ENCODE measurements at places on chromosomes 3 and 15. TPM values are rescaled to one million over a fixed set of nuclear protein-coding genes. Genes with fewer than 3 reads are reported as not detected.

DNA sequence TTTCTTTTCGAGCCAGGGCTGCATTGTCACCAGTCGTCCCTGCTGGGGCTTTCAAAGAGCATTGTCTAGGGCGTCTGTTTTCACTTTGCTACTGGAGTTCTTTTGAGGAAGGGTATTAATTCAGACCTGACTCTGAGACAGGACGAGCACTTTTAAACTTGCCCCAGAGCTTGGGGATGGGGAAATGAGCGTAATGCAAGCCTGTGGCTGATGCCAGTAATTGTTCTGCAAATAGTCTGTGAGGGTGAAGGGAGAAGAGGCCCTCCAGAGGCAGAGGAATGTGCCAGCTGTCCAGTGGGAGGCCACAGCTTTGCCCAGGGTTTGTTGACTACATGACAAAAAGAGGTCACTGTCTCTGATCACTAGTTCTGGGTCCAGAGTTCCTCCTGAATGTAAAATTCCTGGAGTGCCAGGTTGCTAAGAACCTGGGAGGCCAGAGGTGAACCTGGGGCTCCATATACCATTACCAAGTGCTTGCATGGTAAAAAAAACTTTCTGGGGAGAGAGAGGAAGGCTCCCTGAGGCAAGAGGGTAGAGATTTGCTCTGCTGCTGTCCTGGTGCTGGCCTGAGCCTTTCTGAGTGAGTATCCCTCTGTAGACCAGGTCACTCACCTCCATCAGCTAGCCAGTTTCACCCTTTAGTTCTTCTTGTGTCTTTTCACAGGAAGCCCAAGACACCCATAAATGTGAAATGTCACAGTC, 14.8 kb downstream of the EEFSEC start:
- DNase-seq: no peak
- no peaks in the 10 kb centered on the region for H3K27me3 ChIP-seq
- H3K27ac ChIP-seq: peak overlapping the region; percentile 80
- no peak overlapping the region for H3K4me3 ChIP-seq

DNA sequence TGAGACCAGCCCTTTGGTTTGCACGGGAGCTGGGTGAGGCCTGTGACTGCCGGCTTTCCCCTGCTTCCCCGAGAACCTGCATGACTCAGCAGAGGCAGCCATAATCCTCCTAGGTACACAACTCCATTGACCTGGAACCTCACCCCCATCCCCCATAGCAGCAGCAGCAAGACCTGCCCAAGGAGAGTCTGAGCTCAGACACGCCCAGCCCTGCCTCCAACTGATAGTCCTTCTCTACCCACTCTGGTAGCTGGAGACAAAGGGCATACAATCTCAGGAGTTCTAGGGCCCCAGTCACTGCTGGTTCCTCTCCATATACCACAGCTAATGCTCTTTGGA, 141.0 kb upstream of the ARHGEF26 start:
- peaks cover 3% of the 10 kb centered on the region for H3K36me3 ChIP-seq
- DNase-seq: no peak
- no peak overlapping the region for H3K4me3 ChIP-seq
- no peaks in the 10 kb centered on the region for H3K27me3 ChIP-seq

GRCh38 chr3:147921051-147921450, 511.9 kb downstream of the ZIC1 start:
- DNase-seq: no peak
- H3K36me3 ChIP-seq: no peaks in the 10 kb centered on the region
- no peak overlapping the region for H3K4me3 ChIP-seq

DNA sequence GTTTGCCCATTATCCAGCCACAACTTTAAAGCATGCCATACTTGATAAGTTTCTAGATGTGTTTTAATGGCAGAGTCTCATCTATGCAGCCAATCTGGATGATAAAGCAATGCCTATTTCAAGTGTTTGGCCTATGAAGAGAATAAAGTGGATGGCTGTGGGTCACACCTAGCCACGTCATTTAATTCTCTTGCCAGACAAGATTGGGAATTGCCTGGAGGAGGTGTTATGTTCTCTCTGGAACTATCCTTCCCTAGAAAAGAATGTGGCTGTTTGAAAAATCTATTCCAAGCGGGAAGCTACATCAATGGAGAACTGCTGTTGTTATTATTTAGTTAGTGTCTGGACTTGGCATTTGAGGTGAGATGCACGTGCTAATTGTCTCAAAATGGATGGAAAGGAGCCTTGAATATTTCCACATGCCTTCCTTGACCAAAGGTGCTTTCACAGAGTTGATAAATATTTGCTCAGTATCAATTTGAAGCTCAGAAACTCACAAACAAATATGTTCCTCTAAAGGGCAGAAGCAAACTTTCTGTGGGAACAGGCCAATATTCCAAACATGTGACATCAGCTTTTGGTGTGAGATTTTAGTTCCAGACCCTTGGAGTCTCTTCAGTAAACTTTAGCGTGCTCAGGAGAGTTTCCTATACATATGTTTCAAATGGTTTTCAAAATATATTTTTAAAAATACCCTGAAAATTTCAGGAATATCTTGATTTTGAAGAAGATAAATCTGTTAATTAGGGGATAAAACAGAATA, 510.6 kb upstream of the SGO1 start:
- H3K36me3 ChIP-seq: no peaks in the 10 kb centered on the region
- no peaks in the 10 kb centered on the region for H3K27me3 ChIP-seq
- no peak for DNase-seq

SKOR1 gene
- 1.1 TPM for total RNA-seq

MESP2 gene
- not detected for total RNA-seq

DNA sequence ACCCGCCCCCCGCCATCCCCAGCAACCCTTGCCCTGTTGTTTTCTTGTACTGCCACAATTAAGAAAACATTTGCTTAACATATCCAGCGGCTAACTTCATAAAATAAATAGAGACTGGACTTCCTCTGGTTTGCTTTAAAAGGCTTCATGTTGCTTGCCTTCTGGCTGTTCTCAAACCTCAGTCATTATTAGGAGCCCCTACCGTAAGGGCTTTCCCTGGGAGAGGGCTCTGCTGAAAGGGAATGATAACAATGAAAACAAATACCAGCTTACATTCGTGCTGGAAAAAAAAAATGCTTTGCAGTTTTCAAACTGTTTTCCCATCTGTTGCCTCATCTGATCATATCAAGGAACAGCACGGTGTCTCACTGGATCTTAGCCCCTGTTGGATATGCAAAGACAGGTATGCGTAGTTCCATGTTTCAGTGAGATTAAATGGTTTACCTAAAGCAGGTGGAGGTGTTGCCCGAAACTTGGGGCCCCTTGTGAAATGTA, 77.2 kb upstream of the VGLL4 start:
- no peak for DNase-seq
- no peaks in the 10 kb centered on the region for H3K36me3 ChIP-seq
- H3K27ac ChIP-seq: peak overlapping the region; percentile 99
- H3K4me3 ChIP-seq: peak overlapping the region; percentile 91

DNA sequence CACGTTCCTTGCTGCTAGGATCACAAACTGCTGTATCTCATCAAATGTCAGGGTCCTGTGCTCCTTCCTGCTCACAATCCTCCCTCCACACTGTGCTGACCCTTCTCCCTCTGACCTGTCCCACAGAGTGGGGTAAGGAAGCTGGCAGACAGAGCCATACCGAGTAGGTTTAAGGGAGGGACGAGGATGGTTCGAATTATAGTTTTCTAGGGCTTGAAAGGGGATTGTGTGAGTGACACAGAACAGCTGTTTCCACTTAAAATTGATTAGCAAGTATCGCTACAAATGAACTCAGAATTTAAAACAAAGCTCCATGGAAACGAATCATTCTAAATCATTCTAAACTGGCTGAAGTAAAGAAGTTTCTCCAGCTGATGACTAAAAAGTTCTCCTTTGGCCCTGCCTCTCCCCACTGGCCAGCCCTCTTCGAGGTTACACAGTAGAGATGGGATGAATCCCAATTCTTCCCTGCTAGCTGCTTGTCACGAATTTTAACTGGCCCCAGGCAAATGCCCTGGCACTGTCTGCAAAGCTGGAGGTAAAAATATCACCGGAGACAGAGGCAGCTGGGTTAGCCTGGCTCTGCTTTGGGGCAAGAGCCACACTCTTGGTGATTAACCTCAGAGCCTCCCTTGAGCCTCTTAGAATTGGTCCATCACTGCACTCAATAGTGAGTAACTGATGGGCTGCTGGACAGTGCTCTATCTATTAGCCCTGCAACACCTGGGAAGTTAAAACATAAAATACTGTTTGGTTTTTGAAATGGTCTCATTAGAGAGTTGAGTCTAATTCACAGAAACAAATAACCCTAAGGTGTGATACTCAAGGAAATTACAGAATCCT, 194.9 kb downstream of the CHST2 start:
- H3K36me3 ChIP-seq: no peaks in the 10 kb centered on the region
- peaks cover 3% of the 10 kb centered on the region for H3K27me3 ChIP-seq
- H3K4me1 ChIP-seq: peaks cover 8% of the 10 kb centered on the region
- no peak overlapping the region for H3K4me3 ChIP-seq
- no peak for DNase-seq

- H3K4me1 ChIP-seq: peaks cover 16% of the 10 kb centered on the region
- H3K4me3 ChIP-seq: no peak overlapping the region
- H3K27me3 ChIP-seq: no peaks in the 10 kb centered on the region
- DNase-seq: no peak
- no peak overlapping the region for H3K27ac ChIP-seq
- no peaks in the 10 kb centered on the region for H3K36me3 ChIP-seq
These were observed 19.7 kb upstream of the PTPRG start for GRCh38 chr3:61541694-61542093.

GABRB3 gene
- 3.4 TPM for total RNA-seq

DNA sequence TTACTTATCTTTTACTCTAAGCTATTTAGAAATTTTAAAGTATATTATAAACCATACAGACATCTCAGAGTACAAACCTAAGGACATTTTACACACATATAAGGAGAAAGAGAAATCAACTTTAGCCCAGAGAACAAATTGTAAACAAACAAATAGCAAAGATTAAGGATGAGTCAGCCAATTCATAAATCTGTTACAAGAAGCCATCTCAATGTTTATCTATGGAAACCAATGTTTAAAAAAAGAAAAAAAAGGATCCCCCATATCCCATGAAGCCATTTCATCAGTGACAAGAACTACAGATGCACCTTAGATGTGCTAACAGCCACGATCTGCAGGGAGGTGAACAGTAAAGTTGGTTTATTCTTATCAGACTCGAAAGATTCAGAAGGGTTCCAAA, 437.1 kb downstream of the SHQ1 start:
- no peak for DNase-seq
- H3K27me3 ChIP-seq: no peaks in the 10 kb centered on the region
- no peak overlapping the region for H3K4me3 ChIP-seq
- H3K27ac ChIP-seq: peak overlapping the region; percentile 17
- peaks cover 54% of the 10 kb centered on the region for H3K4me1 ChIP-seq

MYRIP gene
- 0.53 TPM for total RNA-seq

DNA sequence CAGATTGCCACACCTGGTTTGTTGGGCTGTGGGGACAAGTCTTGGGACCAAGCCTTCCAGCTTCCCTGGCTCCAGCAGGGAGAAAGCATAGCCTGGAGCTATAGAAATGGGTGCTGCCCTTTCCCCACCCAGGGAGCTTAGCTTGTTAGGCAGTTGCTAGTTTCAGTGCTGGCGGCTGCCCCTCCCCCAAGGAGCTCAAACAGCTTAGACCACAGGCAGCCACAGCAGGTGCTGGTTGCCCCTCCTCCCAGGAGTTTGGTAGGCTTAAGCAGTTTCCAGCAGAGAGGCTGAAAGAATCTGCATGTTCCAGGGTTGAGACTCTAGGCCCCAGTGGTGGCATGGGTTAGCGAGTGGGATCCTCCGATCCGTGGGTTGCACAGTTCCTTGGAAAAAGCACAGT, 889.7 kb downstream of the IGSF11 start:
- H3K4me1 ChIP-seq: no peaks in the 10 kb centered on the region
- no peak for DNase-seq
- no peak overlapping the region for H3K4me3 ChIP-seq
- no peaks in the 10 kb centered on the region for H3K27me3 ChIP-seq
- no peak overlapping the region for H3K27ac ChIP-seq
- peaks cover 2% of the 10 kb centered on the region for H3K36me3 ChIP-seq

DNA sequence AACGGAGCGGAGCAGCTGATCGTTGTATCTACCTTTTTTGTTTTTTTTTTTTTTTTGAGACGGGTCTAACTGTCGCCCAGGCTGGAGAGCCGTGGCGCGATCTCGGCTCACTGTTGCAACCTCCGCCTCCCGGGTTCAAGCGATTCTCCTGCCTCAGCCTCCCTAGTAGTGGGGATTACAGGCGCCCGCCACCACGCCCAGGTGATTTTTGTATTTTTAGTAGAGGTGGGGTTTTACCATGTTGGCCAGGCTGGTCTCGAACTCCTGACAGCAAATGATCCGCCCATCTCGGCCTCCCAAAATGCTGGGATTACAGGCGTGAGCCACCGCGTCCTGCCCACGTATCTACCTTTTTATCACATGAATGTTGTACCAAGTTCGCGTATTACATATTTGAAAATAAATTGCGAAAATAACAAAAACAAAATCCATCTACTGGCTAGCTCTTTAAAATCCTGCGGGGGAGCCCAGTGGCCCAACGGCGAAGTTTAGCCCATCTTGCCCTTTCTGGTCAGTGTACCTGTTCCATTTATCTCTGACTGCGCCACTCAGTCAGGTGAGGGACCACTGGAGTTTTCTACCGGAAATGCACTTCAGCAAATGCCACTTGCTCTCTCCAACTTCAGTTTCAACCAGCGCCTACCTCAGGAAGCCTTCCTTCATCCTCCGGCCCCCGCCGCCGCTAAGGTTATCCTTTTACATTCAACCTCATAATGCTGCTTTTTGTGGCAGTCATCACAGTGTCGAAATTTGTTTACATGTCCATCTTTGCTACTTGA, 1.2 kb upstream of the EIF3J start:
- peak overlapping the region; percentile 98 for H3K27ac ChIP-seq
- no peaks in the 10 kb centered on the region for H3K27me3 ChIP-seq
- peaks cover 21% of the 10 kb centered on the region for H3K4me1 ChIP-seq
- peak; percentile 47 for DNase-seq

CFAP92 gene
- total RNA-seq: 1.1 TPM

- no peak overlapping the region for H3K4me3 ChIP-seq
- no peak for DNase-seq
- no peak overlapping the region for H3K27ac ChIP-seq
- H3K4me1 ChIP-seq: peaks cover 3% of the 10 kb centered on the region
- H3K36me3 ChIP-seq: no peaks in the 10 kb centered on the region
These were observed 25.6 kb downstream of the KCNH8 start for GRCh38 chr3:19173945-19174344.

DNA sequence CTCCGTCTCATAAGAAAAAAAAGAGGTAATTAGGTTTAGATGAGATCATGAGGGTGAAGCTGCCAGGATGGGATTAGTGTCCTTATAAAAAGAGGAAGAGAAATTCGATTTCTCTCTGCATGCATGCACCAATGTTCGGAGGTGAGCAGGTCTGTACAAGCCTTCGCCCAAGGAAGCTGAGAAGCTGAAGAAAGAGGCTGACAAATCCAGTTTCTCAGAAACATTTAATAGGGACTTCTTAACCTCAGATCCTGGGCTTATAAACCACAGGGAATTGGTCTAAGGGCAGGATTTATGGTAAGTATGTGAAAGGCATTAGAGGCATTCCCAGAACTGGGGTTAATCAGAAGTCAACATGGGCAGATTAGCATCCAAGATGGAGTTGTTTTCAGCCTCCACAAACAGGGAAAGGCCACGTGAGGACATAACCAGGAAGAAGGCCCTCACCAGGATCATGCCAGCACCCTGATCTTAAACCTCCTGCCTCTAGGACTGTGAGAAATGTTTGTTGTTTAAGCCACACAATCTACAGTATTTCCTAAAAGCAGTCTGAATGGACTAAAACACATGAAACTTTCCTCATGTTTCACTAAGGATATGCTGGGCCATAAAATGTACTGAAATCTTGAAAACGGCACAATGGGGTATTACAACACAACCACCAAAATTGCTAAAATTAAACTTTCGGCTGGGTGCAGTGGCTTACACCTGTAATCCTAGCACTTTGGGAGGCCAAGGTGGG, 11.3 kb downstream of the SHISA5 start:
- H3K4me3 ChIP-seq: no peak overlapping the region
- H3K4me1 ChIP-seq: peaks cover 16% of the 10 kb centered on the region
- H3K27me3 ChIP-seq: no peaks in the 10 kb centered on the region
- DNase-seq: no peak
- peaks cover 11% of the 10 kb centered on the region for H3K36me3 ChIP-seq

ZNF774 gene
- 8.0 TPM for total RNA-seq

PSTPIP1 gene
- total RNA-seq: not detected
